Stimulated activated CD4-positive, alpha-beta T cell treated with anti-CD3 and anti-CD28 coated beads, Interleukin-1b, Interleukin-23, amount 100 ng/mL, for 24 hours (primary cell): ENCODE measurements at places on chromosomes 11 and 22.

GRCh38 chr22:29386708-29387107 lies 1.7 kb downstream of the AP1B1 start:
- no peak for DNase-seq

- DNase-seq, result no peak
Measured at GRCh38 chr11:102111011-102111786, 952 bp downstream of the YAP1 start.

- no peak for DNase-seq
Measured at GRCh38 chr11:86625544-86625943, 46.9 kb downstream of the ME3 start.

- no peak for DNase-seq
Measured at GRCh38 chr22:40628354-40629042, 8.0 kb downstream of the MRTFA start.

DNA sequence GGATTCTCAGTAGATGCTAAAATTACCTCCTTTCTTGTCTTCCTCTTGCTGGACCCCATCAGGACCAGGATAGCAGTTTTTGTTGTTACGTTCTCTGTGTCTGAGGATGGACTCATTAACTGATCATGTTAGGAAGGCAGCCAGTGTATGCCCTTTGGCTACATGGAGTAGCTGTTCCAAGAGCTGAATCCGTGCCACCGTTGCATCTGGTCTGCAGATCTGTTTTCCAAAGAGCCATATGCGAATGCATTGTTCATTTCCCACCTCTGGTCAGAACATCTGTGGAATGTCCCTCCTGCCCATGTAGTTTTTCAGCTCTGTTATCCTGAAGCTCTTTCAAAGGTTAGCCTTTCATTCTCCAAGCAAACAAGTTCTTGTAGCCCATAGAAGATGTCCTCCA lies 188.4 kb downstream of the SPON1 start:
- DNase-seq, result no peak

DNA sequence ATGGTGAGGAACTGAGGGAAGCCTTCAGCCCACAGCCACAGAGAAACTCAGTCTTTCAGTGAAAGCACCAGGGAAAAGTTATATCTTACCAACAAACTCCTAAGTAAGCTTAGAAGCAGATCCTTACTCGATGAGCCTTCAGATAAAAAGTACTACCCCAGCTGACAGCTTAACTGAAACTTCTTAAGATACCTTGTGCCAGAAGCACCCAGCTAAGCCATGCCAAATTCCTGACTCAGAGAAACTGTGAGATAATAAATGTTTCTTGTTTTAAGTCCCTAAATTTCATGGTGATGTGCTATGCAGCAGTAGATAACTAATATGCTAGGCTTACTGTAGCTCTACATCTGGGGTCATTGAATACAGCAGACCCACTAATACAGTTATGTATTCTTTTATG lies 2025.0 kb downstream of the LRRC4C start:
- no peak for DNase-seq

DNA sequence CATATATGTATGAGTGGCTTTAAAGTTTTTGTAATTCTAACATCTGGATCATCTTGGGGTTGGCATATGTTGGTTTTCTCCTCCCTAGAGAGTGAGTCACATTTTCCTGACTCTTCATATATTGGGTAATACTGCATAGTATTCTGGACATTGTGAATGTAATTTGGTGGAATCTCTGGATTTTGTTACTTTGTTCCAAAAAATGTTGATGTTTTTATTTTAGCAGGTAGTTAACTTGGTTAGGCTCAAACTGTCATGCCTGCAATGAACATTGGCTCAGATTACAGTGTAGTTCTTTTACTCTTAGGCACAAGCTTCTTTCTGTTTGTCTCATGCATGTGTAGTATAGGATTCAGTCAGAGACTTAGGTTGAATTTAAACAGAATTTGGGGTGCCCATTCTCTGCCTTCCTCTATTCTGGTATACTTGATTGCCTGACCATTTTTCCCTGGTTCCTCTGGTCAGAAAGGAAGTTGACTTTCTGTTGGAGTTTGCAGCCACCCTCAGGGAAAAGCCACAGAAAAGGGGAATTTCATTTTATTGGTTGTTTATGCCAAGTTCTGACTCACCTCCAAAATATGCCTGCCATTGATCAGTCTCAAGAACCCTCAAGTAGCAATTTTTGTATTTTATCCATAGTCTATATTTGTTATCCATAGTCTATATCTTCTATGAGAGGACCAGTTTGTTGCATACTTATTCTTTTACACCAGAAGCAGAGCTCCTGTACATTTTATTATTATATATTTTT lies 151.7 kb downstream of the UVRAG start:
- no peak for DNase-seq

- DNase-seq, result no peak
Measured at GRCh38 chr11:134483857-134484256, 71.8 kb upstream of the B3GAT1 start.

- no peak for DNase-seq
Measured at GRCh38 chr11:98455500-98456307, 565.0 kb upstream of the CNTN5 start.

DNA sequence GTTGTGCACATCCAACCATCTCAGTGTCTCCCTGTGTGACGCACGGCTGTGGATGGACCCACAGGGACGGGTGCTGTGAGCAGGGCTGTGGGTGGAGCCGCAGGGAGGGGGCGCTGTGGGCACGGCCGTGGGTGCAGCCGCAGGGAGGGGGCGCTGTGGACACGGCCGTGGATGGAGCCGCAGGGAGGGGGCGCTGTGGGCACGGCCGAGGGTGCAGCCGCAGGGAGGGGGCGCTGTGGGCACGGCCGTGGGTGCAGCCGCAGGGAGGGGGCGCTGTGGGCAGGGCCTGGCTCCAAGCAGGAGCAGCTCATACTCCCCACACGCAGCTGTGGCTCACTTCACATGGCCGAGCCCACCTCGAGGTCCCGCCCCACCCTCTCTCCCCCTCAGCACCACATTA lies 6.0 kb upstream of the MAPK11 start:
- no peak for DNase-seq
